ENCODE measurements at places on chromosomes 12 and 14. TPM values are rescaled to one million over a fixed set of nuclear protein-coding genes. Genes with fewer than 3 reads are reported as not detected.
A peak's percentile ranks its signal among the peaks of the same experiment; 100 is the strongest.

- no peaks in the 10 kb centered on the region for H3K27me3 ChIP-seq
- no peaks in the 10 kb centered on the region for H3K36me3 ChIP-seq
- no peak for DNase-seq
- no peak overlapping the region for H3K27ac ChIP-seq
- H3K4me3 ChIP-seq: no peak overlapping the region
- no peaks in the 10 kb centered on the region for H3K4me1 ChIP-seq
These were observed 227.8 kb downstream of the SPTSSA start for GRCh38 chr14:34234258-34234657.

The PLCZ1 gene
- total RNA-seq: not detected

The MYH6 gene
- 1.5 TPM for total RNA-seq

GRCh38 chr14:104542871-104543830 lies 36.4 kb upstream of the C14orf180 start:
- H3K36me3 ChIP-seq: no peaks in the 10 kb centered on the region
- DNase-seq: no peak
- H3K4me3 ChIP-seq: no peak overlapping the region
- peaks cover 57% of the 10 kb centered on the region for H3K27me3 ChIP-seq
- no peaks in the 10 kb centered on the region for H3K4me1 ChIP-seq

DNA sequence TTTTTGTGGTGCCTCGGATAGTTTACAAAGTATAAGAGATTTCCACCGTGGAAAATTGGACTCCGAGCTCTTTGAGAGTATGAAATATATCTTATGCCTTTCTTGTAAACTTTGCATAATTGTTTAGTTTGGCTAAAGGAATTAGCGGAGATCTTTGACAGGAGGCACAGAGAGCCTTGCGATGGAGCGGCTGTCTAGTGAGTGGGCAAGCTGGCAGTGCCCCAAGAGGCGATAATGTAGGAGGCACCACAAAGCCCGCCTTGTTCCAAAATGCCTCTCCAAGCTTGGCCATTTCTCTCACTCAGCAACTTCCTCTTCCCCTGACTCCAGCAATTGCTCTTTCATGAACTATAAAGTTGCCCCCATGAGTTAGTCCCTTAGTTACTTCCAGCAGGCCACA lies 270.1 kb upstream of the PRICKLE1 start:
- no peak for DNase-seq
- H3K4me3 ChIP-seq: no peak overlapping the region
- H3K36me3 ChIP-seq: no peaks in the 10 kb centered on the region
- no peaks in the 10 kb centered on the region for H3K4me1 ChIP-seq
- no peak overlapping the region for H3K27ac ChIP-seq

The IFI27 gene
- 278 TPM for total RNA-seq

- no peaks in the 10 kb centered on the region for H3K4me1 ChIP-seq
- H3K27ac ChIP-seq: no peak overlapping the region
These were observed 11.8 kb downstream of the NACA start for GRCh38 chr12:56713345-56713744.

DNA sequence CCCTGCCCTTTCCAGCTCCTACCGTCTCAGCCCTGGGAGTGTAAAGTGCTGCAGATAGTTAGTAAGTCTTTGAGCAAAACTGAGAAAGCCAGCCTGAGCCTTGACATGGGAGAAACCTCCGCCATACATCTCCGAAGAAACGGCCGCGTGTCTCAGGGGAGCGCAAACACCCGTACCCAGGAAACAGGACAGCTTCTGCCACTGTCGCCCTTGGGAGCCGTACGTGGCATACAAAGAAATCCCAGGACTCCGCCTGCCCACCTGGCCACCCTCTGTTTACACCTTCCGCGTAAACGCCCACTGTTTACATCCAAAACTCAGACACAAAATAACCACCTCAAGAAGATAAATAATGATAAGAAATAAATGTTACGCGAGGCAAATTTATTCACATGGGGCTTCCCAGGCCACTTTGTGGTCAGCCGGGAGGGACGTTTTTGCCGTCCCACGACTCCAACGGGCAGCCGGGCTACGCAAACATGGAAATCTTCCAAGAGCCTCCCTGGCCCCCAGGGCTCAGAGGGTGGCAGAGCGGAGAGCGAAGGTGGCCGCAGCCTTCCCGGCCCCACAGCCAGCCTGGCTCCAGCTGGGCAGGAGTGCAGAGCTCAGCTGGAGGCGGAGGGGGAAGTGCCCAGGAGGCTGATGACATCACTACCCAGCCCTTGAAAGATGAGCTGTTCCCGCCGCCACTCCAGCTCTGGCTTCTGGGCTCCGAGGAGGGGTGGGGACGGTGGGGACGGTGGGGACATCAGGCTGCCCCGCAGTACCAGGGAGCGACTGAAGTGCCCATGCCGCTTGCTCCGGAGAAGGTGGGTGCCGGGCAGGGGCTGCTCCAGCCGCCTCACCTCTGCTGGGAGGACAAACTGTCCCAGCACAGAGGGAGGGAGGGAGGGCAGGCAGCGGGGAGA lies at the start of gene BDKRB2:
Gene BDKRB2, plus strand, starts transcription at position 689 of the 908 bp plus-strand sequence. CDS start 32,269 bp downstream, outside the sequence.
- peaks cover 9% of the 10 kb centered on the region for H3K4me1 ChIP-seq
- peak within 1 kb of the TSS; percentile 9 for H3K4me3 ChIP-seq
- H3K27ac ChIP-seq: no peak within 1 kb of the TSS
- DNase-seq: peak; percentile 88
- H3K36me3 ChIP-seq: no peaks in the 10 kb centered on the region

The ANO4 gene
- total RNA-seq: not detected

The PAPLN gene
- 21.0 TPM for total RNA-seq

DNA sequence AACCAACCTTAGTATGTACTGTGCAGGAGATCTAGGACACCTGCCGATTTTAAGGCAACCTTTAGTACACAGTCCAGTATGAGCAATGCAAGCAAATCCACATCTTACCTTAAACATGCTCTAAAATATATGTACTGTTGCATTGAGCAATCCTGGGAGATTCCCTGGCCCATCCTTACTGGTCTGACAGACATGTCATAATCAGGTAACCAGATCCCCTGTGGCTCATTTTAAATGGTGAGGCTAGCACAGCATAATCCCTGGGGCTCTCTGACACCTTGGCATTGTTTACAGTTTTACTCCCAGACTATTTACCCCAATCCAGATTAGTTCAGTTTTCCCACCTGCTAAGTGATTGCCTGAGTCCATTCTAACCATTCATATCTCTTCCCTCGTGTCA lies 15.1 kb downstream of the BMAL2 start:
- no peak overlapping the region for H3K27ac ChIP-seq
- H3K36me3 ChIP-seq: no peaks in the 10 kb centered on the region
- no peaks in the 10 kb centered on the region for H3K27me3 ChIP-seq
- no peaks in the 10 kb centered on the region for H3K4me1 ChIP-seq
- H3K4me3 ChIP-seq: no peak overlapping the region

- no peak overlapping the region for H3K4me3 ChIP-seq
- no peaks in the 10 kb centered on the region for H3K27me3 ChIP-seq
- no peak for DNase-seq
- no peaks in the 10 kb centered on the region for H3K36me3 ChIP-seq
These were observed 277.6 kb downstream of the BTG1 start for GRCh38 chr12:91868054-91868453.

The FGD6 gene
- total RNA-seq: 17.3 TPM

GRCh38 chr14:104314251-104314941 lies 176.0 kb downstream of the KIF26A start:
- DNase-seq: peak; percentile 27
- no peaks in the 10 kb centered on the region for H3K4me1 ChIP-seq

GRCh38 chr12:89225808-89226411 lies 126.4 kb downstream of the DUSP6 start:
- no peak overlapping the region for H3K4me3 ChIP-seq
- no peaks in the 10 kb centered on the region for H3K36me3 ChIP-seq
- no peaks in the 10 kb centered on the region for H3K27me3 ChIP-seq
- H3K4me1 ChIP-seq: peaks cover 11% of the 10 kb centered on the region
- DNase-seq: peak; percentile 52

DNA sequence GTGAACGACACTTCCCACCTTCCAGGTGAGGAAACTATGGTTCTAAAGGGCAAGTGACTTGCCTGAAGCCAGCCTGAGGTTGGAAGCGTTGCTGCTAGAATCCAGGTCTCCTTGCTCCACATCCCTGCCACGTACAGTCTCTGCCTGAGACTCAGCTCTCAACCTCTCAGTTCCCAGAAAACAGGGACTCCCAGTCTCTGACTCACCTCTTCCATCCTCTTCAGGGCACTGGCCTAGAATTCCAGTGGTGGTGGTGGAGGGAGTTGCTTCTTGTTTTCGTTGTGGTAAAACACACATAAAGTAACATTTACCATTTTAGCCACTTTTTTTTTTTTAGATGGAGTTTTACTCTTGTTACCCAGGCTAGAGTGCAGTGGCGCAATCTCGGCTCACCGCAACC lies 7.3 kb downstream of the GPR68 start:
- H3K36me3 ChIP-seq: no peaks in the 10 kb centered on the region
- H3K4me3 ChIP-seq: no peak overlapping the region
- no peak overlapping the region for H3K27ac ChIP-seq
- H3K4me1 ChIP-seq: peaks cover 17% of the 10 kb centered on the region

- DNase-seq: no peak
- peaks cover 31% of the 10 kb centered on the region for H3K4me1 ChIP-seq
- H3K27ac ChIP-seq: no peak overlapping the region
- no peak overlapping the region for H3K4me3 ChIP-seq
- H3K27me3 ChIP-seq: no peaks in the 10 kb centered on the region
- no peaks in the 10 kb centered on the region for H3K36me3 ChIP-seq
These were observed 46.7 kb downstream of the NOC4L start for GRCh38 chr12:132190834-132191500.

- peaks cover 88% of the 10 kb centered on the region for H3K27me3 ChIP-seq
- H3K27ac ChIP-seq: no peak overlapping the region
- H3K4me1 ChIP-seq: no peaks in the 10 kb centered on the region
- DNase-seq: no peak
These were observed 22.3 kb downstream of the HOXC4 start for GRCh38 chr12:54075974-54076373.

DNA sequence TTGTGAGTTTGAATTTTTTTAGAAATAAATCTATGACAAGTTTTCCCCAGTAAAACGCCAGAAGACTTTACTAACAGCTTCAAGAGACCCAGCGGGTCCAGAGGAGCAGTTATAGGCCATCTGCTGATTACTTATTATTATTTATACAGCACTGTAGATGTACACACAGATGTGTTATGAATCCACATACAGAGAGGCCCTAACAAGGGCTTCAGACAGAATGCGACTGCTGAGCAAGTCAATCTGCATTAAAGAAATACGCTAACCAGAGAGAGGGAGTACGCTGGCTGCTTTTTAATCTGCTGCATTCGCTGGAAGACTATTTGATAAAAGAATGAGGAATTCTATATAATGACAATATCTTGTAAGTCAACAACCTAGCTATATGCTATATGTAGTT lies 32.5 kb downstream of the ATF7 start:
- H3K27ac ChIP-seq: no peak overlapping the region
- DNase-seq: no peak
- peaks cover 45% of the 10 kb centered on the region for H3K4me1 ChIP-seq
- no peaks in the 10 kb centered on the region for H3K36me3 ChIP-seq
- no peaks in the 10 kb centered on the region for H3K27me3 ChIP-seq

DNA sequence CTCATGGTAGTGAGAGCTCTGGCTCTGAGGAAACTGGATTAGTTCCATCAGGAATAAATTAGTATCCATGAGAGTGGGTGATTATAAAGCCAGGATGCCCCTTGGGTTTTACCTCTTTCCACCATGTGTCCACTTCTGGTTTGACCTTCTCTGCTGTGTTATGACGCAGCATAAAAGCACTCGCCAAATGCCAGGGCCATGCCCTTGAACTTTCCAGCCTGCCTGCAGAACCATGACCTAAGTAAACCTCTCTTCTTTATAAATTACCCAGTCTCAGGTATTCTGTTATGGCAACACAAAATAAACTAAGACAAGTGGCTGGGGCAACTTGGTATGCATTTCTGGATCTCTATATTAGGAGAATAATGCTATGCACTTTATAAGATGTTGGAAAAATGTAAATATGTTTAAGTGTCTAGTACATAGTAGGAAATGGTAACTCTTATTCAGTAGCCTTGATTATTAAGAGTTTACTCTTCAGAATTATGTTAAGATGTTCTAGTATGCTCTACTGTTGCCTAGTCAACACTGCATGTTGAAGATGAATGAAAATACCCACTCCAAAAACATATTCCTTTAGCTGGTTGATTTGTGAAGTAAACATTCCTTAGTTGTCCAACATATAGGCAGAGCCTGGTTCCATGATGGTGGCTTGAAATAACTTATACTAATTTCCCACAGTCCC lies 455.6 kb upstream of the TMPO start:
- no peak overlapping the region for H3K27ac ChIP-seq
- no peaks in the 10 kb centered on the region for H3K27me3 ChIP-seq
- H3K4me1 ChIP-seq: no peaks in the 10 kb centered on the region
- no peaks in the 10 kb centered on the region for H3K36me3 ChIP-seq

DNA sequence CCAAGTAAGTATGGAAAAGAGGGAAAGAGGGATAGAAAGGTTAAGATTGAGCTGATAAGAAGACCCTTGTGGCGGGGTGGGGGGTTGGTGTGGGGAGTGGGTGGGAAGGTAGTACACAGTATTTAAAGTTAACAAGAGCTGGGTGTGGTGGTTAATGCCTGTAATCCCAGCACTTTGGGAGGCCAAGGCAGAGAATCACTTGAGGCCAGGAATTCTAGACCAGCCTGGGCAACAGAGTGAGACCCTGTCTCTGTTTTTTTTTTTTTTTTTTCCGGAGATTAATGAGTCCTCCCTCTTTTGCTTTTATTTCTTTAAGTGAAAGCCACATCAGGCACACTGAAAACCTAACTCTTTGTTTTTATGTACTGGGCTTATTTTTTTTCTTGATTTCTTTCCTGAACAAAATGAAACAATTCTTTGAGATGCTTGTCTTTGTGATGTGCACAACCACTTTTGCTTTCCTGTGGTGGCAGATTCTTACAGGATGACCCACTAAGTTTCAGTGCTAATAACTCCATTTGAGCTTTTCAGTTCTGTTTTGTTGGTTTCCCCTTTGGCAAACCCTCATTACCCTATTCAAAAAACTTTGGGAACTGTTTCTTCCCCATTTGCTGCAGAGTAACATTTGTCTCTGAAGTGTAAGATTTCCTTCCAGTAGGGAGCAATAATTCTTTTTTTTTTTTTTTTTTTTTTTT lies 54.8 kb downstream of the WNK1 start:
- DNase-seq: no peak
- no peak overlapping the region for H3K4me3 ChIP-seq
- peaks cover 84% of the 10 kb centered on the region for H3K4me1 ChIP-seq
- H3K27ac ChIP-seq: peak overlapping the region; percentile 57
- H3K36me3 ChIP-seq: no peaks in the 10 kb centered on the region
- no peaks in the 10 kb centered on the region for H3K27me3 ChIP-seq

DNA sequence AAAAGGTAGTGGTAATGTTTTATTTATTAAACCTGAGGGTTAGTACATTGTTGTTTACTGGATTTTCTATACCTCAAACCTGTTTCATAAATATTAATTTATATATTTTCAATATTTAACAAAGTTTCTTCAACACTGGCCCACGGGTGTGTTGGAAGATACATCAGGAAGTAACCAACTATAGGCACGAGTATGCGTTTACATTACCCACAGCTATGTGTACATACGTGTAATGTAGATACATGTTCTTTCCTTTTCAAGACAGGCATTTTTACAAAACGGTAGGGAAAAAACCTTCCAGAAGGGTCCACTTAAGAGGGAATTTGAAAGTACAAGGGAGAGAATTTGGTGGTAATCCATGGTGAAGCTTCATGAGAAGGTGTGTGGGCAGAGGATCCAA lies 17.8 kb upstream of the KCNA1 start:
- H3K27ac ChIP-seq: no peak overlapping the region
- H3K4me3 ChIP-seq: no peak overlapping the region
- no peaks in the 10 kb centered on the region for H3K4me1 ChIP-seq
- DNase-seq: no peak
- H3K36me3 ChIP-seq: no peaks in the 10 kb centered on the region
